Upper lobe of left lung (tissue), 6 donors: ENCODE measurements at places on chromosomes 13 and 19. TPM values are rescaled to one million over a fixed set of nuclear protein-coding genes. Genes with fewer than 3 reads are reported as not detected.
A peak's percentile ranks its signal among the peaks of the same experiment; 100 is the strongest.

DNA sequence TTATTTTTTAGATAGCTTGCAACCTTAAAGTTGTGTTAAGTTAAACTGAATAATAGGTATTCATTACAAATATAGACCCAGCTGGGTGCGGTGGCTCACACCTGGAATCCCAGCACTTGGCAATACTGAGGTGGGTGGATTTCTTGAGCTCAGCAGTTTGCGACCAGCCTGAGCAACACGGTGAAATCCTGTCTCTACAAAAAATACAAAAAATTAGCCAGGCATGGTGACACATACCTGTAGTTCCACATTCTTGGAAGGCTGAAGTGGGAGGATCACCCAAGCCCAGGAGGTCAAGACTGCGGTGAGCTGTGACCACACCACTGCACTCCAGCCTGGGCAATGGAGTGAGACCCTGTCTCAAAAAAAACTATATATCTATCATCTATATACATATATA lies 386.5 kb downstream of the PCDH17 start:
- no peak overlapping the region for H3K27ac ChIP-seq
- H3K36me3 ChIP-seq, result no peaks in the 10 kb centered on the region
- H3K27me3 ChIP-seq, result no peaks in the 10 kb centered on the region
- no peak for DNase-seq
- no peak overlapping the region for H3K4me3 ChIP-seq

Gene ERICH4
- not detected for total RNA-seq

Gene OR10H1
- not detected for total RNA-seq

DNA sequence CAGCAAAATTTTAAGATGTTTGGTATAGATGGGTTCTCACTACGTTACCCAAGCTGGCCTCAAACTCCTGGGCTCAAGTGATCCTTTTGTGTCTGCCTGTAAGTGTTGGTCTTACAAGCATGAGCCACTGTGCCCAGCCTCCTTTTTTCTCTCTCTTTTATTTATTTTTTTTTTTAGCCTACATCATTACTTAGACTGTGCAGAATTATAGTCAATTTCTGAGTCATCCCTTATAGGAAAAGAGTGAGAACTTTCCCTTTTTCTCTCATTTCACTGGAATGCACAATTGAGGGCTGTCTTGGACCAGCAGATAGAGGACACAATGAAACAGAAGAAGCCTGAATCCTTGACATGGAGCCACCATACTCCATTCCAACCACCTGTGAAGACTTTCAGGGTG lies 13.3 kb downstream of the TSKS start:
- no peaks in the 10 kb centered on the region for H3K36me3 ChIP-seq
- H3K27me3 ChIP-seq, result no peaks in the 10 kb centered on the region
- DNase-seq, result no peak
- H3K4me3 ChIP-seq, result no peak overlapping the region
- H3K27ac ChIP-seq, result no peak overlapping the region

Gene ZNF69
- total RNA-seq, result 29.3 TPM

DNA sequence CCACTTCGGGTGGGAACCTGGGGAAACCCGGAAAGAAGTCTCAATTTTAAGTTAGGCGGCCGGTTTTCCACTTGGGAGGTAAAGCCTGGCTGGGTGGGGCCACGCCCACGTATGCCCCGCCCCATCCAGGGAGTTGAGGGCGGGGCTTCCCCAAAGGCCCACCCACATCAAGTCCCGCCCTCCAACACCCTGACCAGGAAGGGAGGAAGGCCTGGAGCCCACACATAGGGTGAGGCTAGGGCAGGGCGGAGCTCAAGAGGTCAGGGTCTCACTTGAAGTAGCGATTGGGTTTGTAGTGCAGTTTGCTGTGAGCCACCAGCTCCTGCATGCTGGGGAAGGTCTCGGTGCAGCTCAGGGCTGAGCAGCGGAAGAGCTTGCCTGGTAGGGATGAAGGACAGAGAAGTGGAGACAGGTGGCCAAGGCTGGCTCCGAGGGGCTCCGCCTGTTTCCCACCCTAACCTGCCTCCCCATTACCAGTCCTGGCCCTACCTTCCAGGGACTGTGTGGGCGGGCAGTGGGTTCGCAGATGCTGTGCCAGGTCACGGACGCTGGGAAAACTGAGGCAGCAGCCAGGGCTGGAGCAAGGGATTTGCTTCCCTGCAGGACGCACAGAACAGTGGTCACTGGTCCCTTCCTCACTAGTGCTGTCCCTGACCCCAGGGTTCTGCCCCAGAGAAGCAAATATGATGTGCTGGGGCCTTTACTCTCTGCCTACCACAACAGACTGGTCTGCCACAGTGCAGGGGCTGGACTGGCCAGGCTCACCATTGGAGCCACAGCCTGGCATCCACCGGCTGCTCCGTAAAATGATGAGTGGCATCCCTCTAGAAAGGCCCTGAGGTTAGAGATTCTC lies 1.6 kb downstream of the ZNF414 start:
- peak; percentile 72 for DNase-seq
- no peaks in the 10 kb centered on the region for H3K36me3 ChIP-seq
- peak overlapping the region; percentile 77 for H3K4me3 ChIP-seq
- H3K27me3 ChIP-seq, result no peaks in the 10 kb centered on the region
- peak overlapping the region; percentile 99 for H3K27ac ChIP-seq
- H3K4me1 ChIP-seq, result peaks cover 48% of the 10 kb centered on the region

- H3K4me3 ChIP-seq, result no peak overlapping the region
- H3K27me3 ChIP-seq, result no peaks in the 10 kb centered on the region
- DNase-seq, result no peak
- no peak overlapping the region for H3K27ac ChIP-seq
Observed at GRCh38 chr19:56759531-56759930, 81.0 kb downstream of the PEG3 start.

- H3K36me3 ChIP-seq, result peaks cover 7% of the 10 kb centered on the region
- H3K27me3 ChIP-seq, result no peaks in the 10 kb centered on the region
- peak overlapping the region; percentile 96 for H3K27ac ChIP-seq
- no peak overlapping the region for H3K4me3 ChIP-seq
Observed at GRCh38 chr13:110556224-110556606, 5.3 kb downstream of the RAB20 start.

DNA sequence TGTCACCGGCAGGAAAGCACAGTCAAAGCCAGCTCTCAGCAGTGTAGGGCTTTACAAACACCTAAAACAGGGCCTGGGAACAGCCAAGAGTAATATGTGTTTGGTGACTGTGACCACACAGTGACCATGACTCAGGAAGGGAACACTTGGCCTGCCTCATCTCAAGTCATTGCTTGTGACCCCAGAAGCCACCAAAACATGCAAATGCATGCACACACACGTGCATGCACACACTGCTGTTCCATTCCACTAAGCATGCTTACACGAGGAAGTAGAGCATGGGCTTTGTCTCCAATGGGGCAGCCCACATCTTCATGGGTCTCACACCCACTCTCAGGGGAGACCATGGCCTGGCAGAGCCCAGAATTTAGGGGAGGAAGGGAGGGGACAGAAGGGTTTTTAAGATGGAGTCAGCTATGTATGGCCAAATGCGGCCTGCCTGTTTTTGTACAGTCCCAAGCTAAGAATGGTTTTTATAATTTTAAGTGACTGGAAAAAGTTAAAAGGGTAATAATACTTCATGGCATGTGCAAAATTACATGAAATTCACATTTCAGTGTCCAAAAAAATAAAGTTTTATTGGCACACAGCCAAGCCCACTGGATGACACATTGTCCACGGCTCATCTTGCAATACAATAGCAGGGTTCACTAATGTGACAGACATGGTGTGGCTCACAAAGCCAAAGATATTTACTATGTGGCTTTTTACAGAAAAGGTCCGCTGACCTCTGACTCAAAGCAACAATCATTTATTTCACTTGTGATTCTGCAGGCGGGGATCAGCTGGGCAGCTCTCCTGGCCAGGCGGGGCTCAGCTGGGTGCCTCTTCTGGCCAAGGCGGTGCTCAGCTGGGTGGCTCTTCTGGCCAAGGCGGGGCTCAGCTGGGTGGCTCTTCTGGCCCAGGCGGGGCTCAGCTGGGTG lies 17.3 kb downstream of the ZFR2 start:
- no peak overlapping the region for H3K4me3 ChIP-seq
- no peaks in the 10 kb centered on the region for H3K27me3 ChIP-seq
- no peaks in the 10 kb centered on the region for H3K36me3 ChIP-seq
- no peak overlapping the region for H3K27ac ChIP-seq
- no peak for DNase-seq

DNA sequence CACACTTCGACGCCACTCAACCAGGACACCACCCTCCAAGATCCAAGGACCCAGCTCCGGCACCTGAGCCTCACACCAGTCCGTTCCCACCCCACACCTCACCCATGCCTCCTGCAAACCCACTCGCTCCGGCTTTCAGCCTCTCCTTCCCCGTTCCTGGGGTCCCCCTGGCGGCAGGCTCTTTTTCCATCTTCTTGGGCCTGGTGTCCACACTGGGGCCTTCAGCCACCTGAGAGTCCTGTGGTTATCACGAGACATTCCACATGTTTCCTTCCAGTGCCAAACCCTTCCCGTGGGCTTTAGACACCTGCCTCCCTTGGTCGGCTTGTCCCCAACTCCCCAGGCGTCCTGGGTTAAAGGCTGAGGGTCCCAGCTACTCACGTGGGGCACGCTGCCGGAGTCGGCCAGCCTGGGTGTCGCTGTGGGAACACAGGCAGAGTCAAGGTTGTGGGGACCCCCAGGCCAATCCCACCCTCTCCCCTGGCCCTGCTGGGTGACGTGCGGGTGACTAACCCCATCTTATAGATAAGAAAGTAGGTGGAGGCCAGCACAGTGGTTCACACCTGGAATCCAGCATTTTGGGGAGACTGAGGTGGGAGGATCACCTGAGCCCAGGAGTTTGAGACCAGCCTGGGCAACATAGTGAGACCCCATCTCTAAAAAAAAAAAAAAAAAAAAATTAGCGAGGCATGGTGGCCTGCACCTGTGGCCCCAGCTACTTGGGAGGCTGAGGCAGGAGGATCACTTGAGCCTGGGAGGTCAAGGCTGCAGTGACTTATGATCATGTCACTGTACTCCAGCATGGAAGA lies 1.9 kb downstream of the JSRP1 start:
- no peak overlapping the region for H3K4me3 ChIP-seq
- H3K4me1 ChIP-seq, result peaks cover 37% of the 10 kb centered on the region
- DNase-seq, result no peak
- no peaks in the 10 kb centered on the region for H3K36me3 ChIP-seq

Gene NPHS1
- total RNA-seq, result not detected

GRCh38 chr19:30851646-30852045 lies 479.5 kb downstream of the ZNF536 start:
- no peak overlapping the region for H3K27ac ChIP-seq
- no peak overlapping the region for H3K4me3 ChIP-seq
- no peaks in the 10 kb centered on the region for H3K27me3 ChIP-seq
- no peaks in the 10 kb centered on the region for H3K4me1 ChIP-seq

DNA sequence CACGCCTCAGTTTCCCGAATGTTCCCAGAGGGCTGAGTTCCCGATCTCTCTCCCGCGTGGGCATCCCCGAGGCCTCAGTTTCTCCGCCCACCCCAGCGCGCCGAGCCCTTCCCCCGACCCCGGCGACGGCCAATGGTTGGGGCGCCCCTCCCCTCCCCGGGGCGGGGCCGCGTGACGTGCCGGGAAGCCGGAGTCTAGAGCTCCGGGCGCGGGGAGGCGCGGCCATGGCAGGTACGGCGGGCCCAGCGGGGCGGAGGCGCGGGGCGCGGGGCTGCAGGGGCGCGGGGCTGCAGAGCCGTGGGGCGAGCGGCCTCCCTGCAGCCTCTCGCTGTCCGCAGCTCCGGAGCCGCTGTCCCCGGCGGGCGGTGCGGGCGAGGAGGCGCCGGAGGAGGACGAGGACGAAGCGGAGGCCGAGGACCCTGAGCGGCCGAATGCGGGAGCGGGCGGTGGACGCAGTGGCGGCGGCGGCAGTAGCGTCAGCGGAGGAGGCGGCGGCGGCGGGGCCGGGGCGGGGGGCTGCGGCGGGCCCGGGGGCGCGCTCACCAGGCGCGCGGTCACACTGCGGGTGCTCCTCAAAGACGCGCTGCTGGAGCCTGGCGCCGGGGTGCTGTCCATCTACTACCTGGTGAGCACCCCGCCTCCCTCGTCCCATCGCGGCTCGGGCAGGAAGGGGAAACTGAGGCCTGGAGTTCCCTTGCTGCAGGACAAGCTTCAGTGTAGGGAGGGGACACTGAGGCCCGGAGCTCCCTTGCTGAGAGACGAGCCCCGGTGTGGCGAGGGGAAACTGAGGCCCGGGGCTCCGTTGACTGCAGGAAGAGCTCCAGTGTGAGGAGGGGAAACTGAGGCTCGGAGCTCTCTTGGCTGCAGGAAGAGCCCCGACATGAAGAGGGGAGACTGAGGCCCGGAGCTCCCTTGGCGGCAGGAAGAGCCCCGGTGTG lies at the start of gene MPND:
TSS of gene MPND (plus strand) at position 193 of the 938 bp plus-strand sequence. CDS start at position 225, 32 bp downstream.
- peak within 1 kb of the TSS; percentile 87 for H3K27ac ChIP-seq
- no peaks in the 10 kb centered on the region for H3K27me3 ChIP-seq
- peak; percentile 95 for DNase-seq
- peak within 1 kb of the TSS; percentile 73 for H3K4me3 ChIP-seq
- peaks cover 16% of the 10 kb centered on the region for H3K4me1 ChIP-seq

GRCh38 chr13:66001140-66001539 lies 1229.0 kb downstream of the PCDH9 start:
- H3K4me3 ChIP-seq, result no peak overlapping the region
- no peaks in the 10 kb centered on the region for H3K27me3 ChIP-seq
- H3K27ac ChIP-seq, result no peak overlapping the region
- no peaks in the 10 kb centered on the region for H3K36me3 ChIP-seq
- DNase-seq, result no peak
- no peaks in the 10 kb centered on the region for H3K4me1 ChIP-seq

Gene TUBA3C
- not detected for total RNA-seq
